Motor neuron (in vitro differentiated cells): ENCODE measurements at places on chromosomes 13 and 19. TPM values are rescaled to one million over a fixed set of nuclear protein-coding genes. Genes with fewer than 3 reads are reported as not detected.
A peak's percentile ranks its signal among the peaks of the same experiment; 100 is the strongest.

DNA sequence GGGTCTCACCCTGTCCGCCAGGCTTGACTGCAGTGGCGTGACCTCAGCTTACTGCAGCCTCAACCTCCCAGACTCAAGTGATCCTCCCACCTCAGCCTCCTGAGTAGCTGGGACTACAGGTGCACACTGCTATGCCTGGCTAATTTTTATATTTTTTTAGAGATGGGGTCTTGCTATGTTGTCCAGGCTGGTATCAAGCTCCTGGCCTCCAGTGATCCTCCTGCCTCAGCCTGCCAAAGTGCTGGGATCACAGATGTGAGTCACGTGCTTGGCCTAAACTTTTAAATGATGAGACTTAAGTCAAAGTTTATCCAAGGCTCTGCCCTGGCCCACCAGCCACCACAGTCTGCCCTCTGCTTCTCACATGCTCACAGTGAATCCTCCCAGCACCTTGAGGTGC is 2.2 kb downstream of the C19orf33 start:
- no peak for ATAC-seq

- no peak for ATAC-seq
Measured at GRCh38 chr13:113774177-113775107, 15.4 kb downstream of the TMEM255B start.

- ATAC-seq: no peak
Measured at GRCh38 chr13:24381541-24382265, 72.3 kb downstream of the C1QTNF9 start.

DNA sequence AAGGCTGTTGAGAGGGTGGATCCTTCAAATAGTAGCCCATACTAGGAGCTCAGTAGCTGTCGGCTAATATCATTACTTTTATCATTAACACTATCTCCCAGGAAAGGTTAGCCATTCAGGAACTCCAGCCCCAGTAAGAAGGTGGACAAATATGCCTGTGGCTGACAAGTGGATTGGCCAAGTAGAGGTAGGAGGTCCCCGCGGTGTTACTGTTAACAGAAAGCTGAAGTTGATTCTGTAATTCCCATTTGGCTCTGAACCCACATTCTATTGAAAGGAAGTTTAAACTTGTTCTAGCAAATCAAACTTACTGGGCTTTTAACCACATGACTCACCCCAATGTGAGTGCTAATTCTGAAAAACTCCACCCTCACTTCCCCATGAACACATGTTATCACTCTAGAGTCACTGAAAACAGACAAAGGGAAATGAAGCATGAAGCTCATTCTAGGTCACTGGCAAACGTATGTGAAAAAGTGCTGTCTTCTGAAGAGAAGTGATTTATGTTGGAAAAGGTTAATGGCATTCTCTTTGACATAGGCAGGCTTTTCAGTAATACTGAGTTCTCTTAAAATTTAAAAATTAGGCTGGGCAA is 273.5 kb downstream of the FGF14 start:
- peak; percentile 77 for ATAC-seq

DNA sequence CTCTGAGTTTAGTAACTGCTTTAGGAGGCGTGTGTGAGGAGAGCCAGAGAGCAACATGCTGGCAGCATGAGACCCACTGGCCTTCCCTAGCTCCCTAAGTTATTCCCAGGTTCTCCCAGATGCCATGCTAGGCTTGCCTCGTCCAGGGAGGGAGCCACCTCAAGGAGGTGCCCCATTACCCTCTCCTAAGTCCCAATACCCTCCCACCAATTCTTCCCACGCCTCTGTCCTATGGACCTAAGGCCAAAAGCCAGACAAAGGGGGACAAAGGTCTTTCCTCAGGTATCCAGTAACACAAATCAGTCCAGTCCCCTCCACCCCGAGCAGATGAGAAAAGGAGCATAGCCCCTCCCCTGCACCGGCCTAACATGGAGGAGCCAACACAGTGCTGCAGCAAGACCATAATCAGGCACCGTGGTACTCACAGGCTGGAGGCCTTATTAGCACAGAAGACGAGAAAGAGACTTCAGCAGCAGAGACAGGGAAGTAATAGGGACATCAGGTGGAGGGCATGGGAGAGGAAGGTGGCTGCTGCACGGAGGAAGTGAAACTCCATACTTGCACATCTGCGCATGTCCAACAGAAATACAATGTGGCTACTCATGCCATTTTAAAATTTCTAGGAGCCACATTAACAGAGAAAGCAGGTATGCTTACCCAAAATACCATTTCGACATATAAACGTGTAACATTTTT is 46.3 kb downstream of the BRD4 start:
- ATAC-seq: no peak

GRCh38 chr13:43085545-43085944 is 62.2 kb downstream of the DNAJC15 start:
- no peak for ATAC-seq

DNA sequence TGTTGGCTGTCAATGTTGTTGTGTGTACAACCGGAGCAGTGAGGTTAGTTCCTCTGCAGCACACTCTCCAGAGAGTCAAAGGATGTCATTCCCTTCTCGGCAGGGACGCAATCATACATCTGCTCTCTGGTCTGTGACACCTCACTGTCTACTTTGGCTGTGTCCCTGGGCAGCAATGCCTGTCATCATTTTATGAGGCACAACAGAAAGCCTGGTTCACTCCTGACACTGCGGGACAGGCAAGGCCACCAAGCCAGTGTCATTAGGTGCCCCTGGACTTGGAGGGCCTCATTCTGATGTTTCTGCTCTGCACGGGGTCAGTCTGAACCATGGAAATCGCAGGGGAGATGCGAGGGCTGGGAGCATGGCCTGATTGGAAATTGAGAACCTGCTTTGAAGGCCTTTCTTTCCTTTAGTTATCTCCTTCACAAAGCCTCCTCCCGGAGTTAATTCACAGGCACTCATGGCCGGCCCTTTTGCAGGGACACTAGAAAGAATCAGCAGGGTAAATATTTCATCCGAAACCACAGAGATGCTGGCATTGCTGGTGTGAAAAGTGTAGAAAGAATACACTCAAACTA is 284.4 kb downstream of the ZNF536 start:
- no peak for ATAC-seq

- no peak for ATAC-seq
Measured at GRCh38 chr19:27748551-27749152, 1464.3 kb downstream of the UQCRFS1 start.

DNA sequence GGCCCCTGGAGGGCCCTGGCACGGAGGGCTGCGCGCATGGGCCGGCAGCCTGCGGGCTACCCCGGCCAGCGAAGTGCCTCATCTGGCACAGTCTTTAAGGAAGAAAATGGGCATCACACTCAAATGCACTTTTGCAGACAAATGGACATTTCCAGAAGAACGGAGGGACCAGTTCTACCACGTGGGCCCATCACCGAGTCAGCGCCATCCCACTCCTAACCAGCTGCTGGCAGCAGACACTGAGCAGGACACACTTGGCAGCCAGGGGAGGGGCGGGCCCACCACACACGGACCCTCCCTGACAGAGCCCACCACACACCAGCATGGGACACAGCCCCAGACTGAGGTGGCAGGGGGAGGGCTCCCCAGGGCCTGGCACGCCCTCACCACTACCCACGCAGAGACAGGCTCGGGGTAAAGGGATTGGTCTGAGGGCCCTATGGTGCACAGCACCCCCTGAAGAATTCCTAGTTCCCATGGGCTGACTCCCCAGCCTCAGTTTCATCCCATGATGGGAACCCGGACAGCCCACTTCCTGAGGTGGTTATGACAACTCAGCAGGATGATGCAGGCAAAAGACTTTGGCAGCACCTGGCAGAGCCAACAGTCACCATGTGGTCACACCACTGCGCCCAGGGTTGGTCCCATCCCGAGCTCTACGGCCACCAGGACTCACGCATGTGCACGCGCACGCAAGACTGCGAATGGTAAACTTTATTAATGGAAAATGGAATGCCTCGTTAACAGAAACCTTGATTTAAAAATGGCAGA is 18.7 kb upstream of the TINCR start:
- no peak for ATAC-seq

DNA sequence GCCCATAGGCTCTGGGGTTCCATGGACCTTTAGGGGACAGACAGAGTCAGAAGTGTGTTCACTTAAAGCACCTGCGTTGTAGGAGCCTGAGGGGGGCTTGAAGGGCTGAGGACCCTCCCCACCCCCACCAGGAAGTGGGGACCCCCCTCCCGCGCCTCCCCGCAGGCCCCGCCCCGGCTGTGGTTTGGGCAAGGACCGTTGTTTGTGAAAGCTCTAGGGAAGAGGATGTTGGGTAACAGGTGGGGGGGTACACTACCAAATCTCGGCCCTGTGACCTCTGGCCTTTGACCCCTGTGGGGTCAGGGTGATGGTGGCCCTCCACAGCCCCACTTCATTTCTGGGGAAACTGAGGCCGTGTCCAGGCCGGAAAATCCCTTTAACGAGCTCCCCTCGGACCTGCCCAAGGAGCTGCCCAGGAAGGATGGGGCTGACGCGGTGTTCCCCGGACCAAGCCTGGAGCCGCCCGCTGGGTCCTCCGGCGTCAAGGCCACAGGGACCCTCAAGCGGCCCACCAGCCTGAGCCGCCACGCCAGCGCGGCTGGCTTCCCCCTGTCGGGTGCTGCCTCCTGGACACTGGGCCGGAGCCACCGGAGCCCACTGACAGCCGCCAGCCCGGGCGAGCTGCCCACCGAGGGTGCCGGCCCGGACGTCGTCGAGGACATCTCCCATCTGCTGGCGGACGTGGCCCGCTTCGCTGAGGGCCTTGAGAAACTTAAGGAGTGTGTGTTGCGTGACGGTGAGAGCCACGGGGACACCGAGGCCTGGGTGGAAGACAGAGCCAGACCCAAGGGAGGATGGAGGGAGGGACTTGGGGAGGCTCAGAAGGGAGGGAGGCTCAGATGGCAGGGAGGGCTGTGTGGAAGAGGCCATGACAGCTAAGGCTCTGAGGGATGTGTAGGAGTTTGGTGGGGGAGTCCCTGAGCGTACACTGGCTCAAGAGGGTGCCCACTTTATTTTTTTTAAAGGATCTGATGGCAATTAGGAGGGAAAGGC is 1.3 kb downstream of the ARHGAP45 start:
- no peak for ATAC-seq

- no peak for ATAC-seq
Measured at GRCh38 chr19:28555317-28555716, 657.6 kb downstream of the UQCRFS1 start.

DNA sequence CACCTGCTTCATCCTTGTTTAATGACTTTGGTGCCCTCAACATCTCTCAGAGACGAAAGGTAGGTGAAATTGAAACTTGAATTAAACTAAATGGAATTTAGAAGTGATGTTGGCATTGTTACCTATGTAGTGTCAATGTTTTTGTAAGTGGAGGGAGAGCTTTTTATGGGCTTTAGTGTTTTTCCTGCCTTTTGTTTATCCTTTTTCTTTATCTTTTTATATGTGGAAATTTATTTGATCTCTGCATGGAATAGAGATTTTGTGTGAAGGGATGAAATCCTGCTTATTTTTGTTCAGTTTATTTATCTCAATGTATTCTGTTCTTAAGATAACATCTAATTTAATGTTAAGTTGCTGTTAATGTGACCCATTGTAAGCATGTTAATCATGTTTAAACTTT is 39.5 kb downstream of the PAN3 start:
- no peak for ATAC-seq

CYP4F12 gene
- total RNA-seq: 0.27 TPM in 1 of 2 replicates, not detected in the other

ZNF486 gene
- total RNA-seq: 3.4 and 3.5 TPM in 2 replicates

CERS1 gene
- 13.5 and 16.0 TPM in 2 replicates for total RNA-seq

LHB gene
- 1.2 TPM in 1 of 2 replicates, not detected in the other for total RNA-seq

WDR83 gene
- 14.3 and 22.0 TPM in 2 replicates for total RNA-seq
